SIG-M5 (cell line): ENCODE measurements at places on chromosomes 1 and 21.

- no peak for DNase-seq
These were observed 56.8 kb downstream of the NDUFS5 start for GRCh38 chr1:39082811-39083576.

GRCh38 chr1:44777547-44777946, 2.2 kb downstream of the RPS8 start:
- DNase-seq = no peak

DNA sequence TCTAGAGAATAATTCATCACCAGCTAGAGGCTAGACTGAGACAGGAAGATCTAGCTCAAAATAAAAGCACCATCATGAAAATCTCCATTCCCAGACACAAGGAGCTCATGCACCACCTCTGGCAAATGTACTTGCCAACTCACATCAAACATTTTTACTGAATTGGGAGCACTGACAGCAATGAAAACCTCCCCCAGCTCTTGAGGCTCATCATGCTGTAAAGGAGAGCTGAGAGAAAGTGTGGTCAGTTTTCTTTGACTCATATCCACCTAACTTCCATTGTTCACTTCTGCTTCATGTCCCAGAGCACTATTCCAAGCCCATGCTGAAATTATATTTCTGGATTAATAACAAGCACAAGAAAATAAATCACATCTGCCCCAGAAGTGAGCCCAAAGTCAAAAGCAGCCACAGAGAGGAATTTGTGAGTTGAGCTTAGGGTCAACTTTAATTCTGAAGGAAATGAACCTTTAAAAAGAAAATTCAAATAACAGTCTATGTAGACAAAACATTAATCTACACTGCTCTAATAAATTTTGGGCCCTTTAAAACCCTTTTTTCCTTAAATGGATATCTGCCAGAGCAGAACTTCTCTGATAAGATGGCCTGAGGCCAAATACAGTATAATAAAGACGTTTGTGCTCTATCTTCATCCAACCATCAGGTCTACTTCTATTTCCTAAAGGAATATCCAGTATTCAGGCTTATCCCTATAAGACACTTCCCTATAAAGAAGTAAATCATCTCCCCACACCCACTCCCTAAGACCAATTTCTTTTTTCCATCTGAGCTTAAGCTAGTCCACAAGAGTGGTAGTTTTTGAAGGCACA, 85.9 kb upstream of the ADAM30 start:
- DNase-seq = no peak

GRCh38 chr21:39611551-39612190, 1.1 kb upstream of the B3GALT5 start:
- DNase-seq = no peak

GRCh38 chr1:58845942-58846341, 62.1 kb upstream of the JUN start:
- no peak for DNase-seq

- DNase-seq = no peak
These were observed 40.3 kb upstream of the COL18A1 start for GRCh38 chr21:45364468-45365185.

GRCh38 chr1:213127074-213127473, 76.0 kb downstream of the RPS6KC1 start:
- DNase-seq = no peak

GRCh38 chr1:34371829-34372532, 195.3 kb downstream of the C1orf94 start:
- DNase-seq = no peak

- no peak for DNase-seq
These were observed 8.1 kb downstream of the GBP7 start for GRCh38 chr1:89167590-89168230.
